ENCODE measurements at places on chromosomes 5 and 9.

GRCh38 chr9:27542508-27542907 is 12.9 kb upstream of the MOB3B start:
- DNase-seq = no peak

DNA sequence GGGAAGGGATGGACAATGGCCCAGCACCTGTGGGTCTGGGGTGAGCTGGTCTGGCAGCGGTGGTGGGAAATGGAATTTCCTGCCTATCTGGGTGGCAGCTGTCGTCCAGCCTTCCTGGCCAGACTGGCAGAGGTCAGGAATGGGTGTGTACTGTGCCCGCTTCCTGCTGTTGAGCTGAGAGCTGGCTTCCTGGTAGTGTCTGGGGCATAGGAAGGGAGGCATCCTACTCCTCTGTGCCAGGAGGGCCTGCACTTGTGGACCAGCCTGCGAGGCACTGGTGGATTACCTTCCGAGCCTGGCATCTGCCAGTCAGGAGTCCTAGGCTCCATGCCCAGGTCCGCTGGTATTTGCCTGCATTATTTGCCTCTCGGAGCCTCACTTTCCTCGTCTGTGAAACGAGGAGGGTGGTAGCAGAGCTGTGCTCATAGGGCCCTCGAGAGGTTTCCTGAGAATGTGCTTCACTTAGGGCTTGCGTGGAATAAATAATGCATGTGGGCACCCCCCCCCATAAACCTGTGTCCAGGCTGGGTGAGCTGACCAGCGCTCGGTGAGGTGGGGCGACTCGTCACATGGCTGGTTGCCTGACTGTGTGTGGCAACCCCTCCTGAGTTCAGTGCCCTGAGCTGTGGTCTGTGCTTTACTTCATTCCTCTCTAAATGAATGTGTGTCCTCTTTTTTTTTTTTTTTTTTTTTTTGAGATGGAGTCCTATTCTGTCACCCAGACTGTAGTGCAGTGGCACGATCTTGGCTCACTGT is 47.7 kb downstream of the HMCN2 start:
- DNase-seq = no peak

GRCh38 chr5:166166071-166166470 is 2125.4 kb upstream of the WWC1 start:
- peak; percentile 15 for DNase-seq

- DNase-seq = peak; percentile 58
These were observed 206.9 kb downstream of the PTTG1 start for GRCh38 chr5:160628619-160628968.

GRCh38 chr5:178818094-178818493 is 41.7 kb upstream of the ZNF354B start:
- no peak for DNase-seq

DNA sequence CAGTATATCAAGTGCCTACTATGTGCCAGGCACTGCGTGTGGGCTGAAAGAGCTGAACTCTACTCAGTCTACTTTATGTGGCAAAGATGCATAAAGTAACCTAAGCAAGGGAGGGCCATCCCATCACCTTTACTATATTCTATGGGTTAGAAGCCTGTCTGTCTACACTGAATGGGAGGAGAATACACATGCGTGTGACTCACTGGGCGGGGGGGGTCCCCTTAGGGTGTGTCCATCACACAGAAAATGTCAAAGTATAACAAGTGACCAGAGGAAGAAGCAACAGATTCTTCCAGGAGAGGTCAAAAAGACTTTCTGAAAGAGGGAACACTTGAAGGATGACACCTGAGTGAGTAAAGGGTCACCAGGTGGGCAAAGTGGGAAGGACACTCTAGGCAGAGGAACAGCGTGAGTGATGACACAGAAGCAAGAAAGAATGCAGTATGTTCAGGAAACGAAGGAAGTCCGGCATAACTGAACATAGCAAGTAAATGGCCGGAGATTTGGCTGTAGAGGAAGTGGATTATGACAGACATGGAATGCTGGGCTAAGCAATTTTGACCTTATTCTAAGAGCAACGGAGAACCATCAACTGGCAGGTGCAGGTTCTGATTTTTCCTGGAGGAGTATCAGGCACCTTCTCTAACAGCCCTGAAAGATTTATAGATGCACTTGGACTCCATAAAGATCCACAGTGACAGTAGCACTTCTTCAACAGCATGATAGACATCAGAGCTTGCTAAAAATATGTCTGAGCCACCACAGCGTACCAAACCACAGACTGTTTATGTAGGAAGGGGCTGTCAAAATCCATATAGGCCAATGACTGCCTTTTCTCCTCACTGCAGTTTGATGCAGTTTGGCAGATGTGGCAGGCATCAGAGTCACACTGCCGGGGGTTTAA is 8.0 kb upstream of the WHRN start:
- DNase-seq = no peak

DNA sequence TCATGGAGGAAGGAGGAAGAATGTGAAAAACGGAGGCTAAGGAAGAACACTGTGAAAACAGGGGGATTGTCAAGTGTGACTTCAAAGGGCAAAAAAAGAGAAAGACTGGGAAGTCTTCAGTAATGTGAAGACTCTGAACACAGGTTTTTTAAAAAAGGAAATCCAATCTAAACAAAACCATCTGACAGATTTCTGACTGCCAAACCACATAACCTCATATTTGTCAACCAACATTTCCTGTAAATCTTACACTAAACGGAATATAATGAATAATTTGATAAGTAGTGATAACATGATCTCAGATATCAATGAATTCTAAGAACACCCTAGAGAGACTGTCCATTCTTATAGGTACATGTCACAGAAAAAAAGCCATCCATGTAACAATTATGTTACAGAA is 124.7 kb downstream of the FBN2 start:
- no peak for DNase-seq

- DNase-seq = no peak
These were observed 10.2 kb upstream of the LCP2 start for GRCh38 chr5:170307575-170308465.

DNA sequence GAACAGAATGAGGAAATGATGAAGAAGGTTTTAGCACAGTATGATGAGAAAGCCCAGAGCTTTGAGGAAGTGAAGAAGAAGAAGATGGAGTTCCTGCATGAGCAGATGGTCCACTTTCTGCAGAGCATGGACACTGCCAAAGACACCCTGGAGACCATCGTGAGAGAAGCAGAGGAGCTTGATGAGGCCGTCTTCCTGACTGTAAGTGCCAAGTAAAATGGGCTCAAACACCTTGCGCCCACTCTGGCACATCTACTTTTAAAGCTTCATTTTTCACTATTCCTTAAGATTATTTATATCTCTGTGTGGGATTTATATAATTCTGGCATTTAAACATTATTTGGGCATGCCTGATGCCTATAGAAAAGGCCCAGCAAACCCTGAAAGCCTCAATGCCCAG is 55.6 kb downstream of the CMYA5 start:
- no peak for DNase-seq

GRCh38 chr9:72315510-72316311 is 49.3 kb downstream of the ZFAND5 start:
- DNase-seq = peak; percentile 72

DNA sequence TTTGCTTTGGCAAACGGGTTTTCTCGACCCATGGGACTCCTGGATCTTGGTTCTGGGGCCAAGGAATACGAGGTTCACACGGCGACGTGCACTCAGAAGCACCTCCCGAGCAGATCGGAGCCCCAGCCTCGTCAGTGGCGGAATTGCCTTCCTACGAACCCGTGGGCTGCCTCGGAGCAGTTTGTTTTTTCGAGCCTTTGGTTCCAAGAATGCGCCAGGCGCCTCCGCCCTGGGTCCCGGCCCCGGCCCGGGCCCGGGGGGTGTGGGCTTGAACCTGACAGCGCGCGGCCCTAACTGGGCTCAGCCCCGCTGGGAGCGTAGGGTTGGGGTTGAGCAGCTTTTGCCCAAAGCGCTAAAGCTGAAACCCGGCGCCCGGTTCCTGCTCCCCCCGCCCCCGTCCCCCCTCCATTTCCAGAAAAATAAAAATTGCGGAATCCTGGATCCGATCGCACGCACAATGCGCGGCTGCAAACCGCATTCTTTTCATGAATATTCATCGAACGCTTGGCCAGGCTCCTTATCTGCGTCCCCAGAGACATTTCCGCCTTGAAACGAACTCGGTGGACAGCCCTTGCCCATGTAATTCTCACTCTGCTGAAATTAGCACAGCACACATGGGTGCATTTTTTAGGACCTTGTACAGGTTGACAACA is 1.0 kb downstream of the BASP1 start:
- peak; percentile 79 for DNase-seq

GRCh38 chr5:108942701-108943100 is 195.0 kb downstream of the FER start:
- peak; percentile 44 for DNase-seq

- no peak for DNase-seq
These were observed 29.4 kb downstream of the IER5L start for GRCh38 chr9:129148463-129149204.

DNA sequence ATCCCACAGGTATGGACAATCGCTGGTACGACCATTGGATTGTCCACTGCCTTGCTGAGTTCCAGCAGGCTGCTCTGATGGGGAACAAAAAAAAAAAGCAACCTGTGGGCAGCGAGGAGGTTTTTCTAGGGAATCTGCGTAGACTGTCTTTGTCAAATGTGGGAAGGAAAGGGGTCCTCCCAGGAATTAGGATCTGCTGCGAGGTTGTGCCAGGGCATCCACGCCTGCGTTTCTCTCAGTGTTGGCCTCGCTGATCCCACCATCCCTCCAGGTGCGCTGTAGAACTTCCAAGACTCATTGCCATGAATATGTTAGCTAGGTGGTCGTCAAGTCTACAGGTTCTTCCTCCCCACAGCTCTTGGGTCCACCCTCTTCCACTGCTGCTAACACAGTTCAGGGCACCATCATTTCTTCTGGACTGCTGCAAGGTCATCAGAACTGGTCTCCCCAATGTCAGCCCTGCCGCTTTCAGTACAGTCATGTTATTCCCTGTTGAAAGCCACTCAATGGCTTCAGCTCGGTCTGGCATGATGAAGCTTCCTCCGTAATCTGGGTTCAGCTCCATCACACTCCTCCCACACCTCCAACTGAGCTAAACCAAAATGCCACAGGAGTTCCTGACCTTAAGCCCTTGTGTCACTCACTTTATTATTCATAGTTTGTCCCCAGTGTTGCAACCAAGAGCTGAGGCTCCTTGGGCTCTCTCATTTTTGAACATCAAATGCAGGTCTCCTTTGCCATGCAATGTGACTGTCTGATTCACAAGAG is 79.5 kb upstream of the DMRT1 start:
- DNase-seq = no peak

DNA sequence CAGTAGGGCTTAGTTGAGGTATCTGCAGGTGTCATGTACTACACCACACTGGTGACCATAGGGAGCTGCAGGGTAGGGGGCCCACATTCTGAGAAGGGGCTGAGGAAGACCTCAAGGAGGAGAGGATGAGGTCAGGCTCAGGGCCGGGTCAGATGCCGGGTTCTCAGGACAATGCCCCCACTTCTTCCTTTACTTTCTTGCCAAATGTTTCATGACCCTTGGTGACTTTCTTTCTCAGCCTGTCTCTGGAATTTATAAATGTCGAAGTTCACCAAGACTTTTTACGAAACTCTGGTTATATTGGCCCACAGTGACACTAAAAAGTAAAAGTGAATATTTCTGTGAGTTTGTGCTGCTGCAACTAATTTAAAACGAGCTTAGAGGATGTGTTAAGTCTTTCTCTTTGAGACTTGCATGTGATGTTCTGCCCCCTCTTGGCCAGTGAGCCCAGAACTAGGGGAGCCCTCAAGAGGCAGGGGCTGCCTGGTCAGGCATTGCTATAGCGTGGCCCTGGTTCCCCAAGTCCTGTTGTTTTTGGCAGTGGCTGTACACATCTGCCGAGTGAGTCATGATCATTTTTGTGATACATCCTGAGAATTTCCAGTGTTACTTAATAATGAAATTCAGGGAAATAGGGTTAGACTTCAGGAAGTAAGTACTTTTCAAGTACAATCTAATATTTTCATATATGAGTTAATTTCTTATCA is 11.2 kb downstream of the ACO1 start:
- no peak for DNase-seq

DNA sequence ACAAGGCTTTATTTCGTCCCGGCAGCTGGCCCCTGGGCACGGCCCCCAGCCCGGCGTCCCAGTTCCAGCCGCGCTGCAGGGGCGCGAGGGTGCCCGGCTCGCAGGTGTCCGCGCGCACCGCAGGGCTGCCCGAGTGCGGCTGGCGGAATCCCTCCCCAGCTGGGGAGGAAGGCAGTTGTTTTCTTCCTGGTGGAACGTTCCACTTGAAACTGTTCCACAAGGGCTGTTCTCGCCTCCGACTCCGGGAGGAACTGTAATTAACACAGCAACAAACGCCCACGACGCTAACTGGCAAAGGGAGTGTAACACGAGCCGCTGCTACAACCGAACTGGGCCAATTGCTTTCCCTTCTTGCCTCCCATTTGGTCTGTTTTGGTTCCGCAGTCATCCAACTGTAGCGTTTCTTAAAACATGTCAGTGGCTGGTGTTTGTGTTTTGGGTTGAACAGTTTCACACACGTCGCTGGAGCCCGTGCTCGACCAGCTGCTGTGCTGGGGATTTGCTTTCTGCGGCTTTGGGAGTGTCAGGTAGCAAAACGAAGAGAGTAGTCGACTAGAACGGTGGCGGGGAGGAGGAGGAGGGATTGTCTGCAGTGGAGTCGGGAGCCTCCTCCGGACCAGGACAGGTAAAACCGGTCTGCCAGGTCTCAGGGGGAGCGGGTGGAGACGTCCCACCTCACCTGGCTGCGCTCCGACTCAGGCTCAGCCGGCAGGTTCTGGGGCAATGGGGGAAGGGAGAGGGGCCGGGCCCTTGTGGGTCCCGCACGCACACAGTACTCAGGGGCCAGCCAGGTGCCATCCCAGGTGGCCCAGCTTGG is 131.6 kb upstream of the NIPBL start:
- DNase-seq = peak; percentile 72

DNA sequence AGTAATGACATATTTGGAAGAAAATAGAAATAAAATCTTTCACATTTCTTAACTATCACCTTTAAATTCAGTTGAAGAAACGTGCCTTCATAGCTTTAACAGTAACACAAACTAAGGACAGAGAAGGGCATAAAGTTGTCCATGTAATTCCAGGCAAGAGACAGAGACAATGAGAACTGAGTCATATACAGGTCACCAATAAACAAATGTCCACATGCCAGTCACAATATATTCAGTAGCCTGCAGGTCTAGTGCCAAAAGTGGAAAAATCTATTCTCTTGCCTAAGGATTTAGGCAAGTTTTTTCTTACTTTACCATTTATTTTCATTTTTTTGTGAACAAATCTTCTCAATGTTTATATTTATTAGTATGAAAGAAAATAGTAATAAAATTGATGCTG is 1711.5 kb upstream of the NUDT12 start:
- no peak for DNase-seq

DNA sequence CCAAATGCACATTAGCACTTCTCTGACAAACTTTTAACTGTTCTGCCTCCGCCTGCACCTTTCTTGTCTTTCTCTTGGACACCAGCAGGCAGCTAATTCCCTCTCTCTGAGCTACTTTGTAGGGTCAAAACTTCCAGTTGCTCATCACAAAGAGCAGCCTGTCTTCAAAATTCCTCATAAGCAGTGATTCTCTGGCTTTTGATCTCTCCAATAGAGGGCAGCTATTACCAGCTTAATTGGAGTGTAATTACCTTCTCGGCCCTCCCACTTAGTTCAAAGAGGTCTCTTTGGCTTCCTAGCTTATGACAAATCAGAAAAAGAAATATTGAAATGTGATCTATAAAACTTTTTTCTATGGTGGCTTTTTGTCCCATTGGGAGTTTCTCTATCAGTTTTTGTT is 43.6 kb upstream of the RAD23B start:
- DNase-seq = no peak

Measured in brain (organoid and tissue), 16 donors.